ENCODE measurements at places on chromosomes 3 and 15.

- no peak for DNase-seq
Measured at GRCh38 chr3:38623539-38623938, 25.9 kb downstream of the SCN5A start.

DNA sequence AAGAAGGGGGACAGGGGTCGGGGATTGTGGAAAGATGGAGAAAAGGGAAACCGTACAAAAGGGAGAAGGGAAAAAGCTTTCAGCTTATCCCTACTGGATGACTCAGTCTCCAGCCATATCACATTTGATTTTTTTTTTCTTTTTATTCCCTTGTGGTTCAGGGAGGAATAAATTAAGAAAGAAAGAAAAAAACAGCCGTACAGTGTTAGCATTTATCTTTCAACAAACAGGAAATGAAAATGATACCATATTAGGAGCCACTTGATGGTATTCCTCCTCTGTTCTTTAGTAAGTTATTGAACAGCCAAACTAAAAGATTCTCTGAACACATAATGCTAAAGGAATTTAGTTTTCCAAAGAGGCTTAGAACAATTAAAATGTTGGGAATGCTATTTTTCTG, 594.4 kb downstream of the FOXP1 start:
- no peak for DNase-seq

DNA sequence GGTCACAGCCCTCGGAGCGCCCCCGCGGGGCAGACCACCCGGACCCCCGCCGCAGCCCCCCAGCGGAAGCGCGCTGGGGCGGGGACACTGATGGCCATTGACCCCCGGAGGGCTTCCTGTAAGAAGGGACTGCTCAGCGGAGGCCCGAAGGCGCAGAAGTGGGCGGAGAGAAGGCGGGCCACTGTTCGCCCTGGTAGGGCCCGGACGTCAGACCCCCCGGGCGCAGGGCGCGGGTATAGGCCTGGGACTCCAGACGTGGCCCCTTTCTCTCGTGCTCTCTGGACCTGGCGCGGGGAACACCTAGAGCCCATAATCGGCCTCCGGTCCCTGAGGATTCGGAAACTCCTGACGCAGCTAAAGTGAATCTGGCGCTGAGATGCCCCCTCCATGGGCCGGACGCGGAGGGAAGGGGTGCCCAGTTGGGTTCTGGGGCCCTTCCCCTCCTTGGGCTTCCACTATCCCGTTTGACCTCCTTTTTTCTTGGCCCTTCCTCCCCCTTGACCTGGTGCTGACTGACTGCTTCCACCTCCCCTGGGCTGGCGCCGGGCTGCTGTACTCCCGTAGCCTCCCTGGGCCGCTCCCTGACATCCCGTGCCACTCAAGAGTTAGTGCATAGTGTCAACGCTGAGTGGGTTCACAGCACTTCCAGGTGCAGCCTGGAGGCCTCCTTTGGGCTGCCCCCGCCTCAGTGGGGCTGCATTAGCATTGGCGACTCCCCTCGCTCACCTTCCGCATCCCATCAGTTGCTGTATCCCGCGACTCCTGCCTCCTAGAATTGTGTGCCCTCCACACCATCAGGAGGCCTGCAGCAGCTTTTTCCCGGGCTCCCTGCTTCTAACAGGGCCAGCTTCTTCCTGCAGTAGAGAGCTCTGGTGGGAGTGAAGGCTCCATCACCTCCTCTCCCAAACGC, 694 bp downstream of the ABTB1 start:
- DNase-seq: peak; percentile 32

GRCh38 chr15:68498076-68498475, 66.1 kb upstream of the ITGA11 start:
- no peak for DNase-seq

DNA sequence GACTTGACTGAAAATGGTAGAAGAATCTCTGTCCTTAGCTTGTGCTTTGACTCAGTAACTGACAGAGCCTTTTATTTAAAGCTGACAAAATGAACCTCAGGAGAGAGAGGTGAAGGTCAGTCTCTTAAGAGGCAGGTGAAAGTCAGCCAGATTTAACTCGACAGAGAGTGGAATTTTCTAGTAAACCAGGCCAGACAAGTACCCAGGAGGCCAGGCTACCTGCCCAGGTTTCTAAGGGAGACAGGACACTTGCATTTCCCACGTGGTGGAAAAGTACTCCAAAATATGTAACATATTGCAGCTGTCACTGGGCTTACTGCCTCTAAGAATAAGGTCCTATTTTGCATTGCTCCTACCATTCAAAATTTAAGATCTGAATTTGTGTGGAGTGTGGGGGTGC, 167.9 kb downstream of the FMN1 start:
- no peak for DNase-seq

- no peak for DNase-seq
Measured at GRCh38 chr3:76889911-76890310, 150.0 kb upstream of the ROBO2 start.

DNA sequence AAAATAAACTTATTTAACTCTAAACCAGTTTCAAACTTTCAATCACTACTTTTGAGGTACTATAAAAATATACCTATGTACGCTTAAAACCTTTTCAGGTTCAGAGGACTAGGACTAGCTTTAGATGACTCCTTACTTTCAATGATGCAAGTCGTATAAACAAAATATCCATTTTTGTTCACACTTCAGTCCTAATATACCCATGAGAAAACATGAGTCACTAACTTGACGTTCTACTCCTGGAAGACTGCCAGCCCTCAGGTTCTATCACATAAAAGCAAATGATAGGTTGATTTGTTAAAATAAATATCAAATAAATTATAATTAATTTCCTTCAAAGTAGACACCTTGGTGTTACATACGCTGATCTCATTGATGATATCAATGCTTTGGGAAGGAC, 10.6 kb upstream of the P3H2 start:
- no peak for DNase-seq

GRCh38 chr3:159866201-159866746, 122.4 kb upstream of the IL12A start:
- no peak for DNase-seq

DNA sequence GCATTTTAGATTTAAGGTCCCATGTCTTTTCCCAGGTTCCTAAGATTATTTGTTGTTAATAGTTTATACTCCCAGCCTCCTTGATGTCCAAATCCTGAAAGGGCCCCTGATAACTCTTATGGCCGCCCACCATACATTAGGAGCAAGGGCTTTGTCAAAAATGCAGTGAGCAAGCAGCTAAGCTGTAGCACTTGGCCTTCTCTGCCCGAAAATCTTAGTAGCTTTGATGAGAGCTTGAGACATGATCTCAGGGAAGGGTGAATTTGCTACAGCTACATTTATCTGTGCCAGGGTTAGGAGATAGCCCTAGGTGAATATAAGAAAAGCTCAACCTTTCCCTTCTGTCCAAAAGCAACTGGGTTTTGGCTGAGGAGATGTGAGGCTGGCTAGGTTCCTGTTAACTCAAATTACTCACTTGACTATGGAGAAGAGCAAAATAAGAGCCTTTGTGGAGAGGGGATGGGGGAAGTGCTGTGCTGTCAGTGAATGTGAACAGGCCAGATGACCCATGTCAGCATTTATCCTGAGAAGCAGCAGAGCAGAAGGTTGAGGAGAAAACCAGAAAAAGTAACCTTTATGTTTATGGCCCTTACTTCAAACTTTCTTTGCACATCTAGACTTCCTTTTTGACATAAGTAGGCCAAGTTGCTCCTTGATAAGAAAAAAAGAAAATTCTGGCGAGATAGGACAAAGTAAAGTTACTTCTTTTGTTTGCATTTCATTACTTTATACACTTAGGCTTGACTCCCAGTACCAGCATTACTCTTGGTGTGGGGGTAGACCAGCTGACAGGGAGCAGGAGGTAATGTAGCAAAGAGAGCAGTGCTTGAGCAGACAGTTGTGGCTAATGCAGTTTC, 21.1 kb downstream of the MAPK6 start:
- DNase-seq: no peak

- DNase-seq: no peak
Measured at GRCh38 chr3:6204891-6205290, 656.0 kb upstream of the GRM7 start.

GRCh38 chr3:34056181-34056910, 257.9 kb downstream of the PDCD6IP start:
- DNase-seq: no peak

DNA sequence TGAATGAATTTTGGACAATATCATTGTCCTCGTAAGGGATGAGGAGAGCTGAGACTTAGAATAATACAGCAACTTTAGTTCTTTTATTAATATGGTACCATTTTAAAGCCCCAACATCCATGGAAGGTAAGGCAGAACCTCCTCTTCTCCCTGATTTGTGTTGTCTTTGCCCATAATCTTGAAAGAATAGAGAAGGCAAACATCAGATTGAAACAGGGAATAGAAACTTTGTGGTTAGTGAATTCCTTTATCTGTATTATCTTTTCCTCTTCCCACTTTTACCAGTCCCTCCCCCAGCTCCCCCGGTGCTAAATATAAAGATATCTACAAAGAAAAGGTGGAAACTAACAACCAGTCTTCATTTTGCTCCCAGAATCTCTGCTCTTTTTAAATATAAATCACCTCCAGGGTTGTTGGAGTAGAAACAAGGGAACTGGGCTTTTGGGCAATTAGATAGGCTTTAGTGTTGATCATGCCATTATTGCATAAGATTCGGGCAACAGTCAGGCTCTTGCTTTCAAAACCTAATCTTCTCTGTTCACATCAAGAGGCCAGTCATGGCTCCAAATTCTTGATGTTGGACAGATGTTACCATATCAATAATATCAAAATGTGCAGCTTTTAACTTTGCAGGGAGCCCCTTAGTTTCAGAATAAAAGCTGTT, 32.5 kb downstream of the ITPR1 start:
- DNase-seq: no peak

- no peak for DNase-seq
Measured at GRCh38 chr3:188949996-188950395, 221.8 kb upstream of the TPRG1 start.

DNA sequence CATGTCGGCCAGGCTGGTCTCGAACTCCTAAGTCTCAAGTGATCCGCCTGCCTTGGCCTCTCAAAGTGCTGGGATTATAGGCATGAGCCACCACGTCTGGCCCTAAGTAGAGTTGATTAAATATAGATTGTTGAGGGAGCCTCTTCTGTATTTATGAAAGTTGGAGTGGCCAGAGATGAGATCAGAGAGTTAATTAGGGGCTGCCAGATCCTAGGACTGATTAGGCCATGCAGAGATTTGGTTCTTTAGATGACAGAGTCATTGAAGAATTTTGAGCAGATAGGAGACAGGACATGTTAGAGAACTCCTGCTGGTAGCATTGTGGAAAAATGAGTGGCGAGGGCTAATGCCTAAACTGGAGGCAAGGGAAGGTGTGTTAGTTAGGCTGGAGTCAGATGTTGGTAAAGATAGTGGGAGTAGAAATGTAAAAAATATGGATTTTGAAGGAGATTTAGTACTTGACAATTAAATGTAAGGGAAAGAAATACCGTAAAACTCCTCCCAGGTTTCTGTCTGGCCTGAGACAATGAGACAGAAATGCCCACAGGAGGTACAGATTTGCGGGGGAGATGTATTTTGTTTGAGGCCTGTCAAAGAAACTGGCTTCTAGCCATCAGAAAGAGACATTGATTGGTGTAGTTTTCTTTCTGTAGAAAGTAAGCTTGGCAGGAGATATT, 23.4 kb downstream of the SACM1L start:
- no peak for DNase-seq

- DNase-seq: no peak
Measured at GRCh38 chr15:67024314-67024997, 40.9 kb upstream of the SMAD3 start.

GRCh38 chr3:43872301-43872700, 181.6 kb downstream of the ABHD5 start:
- DNase-seq: no peak

- DNase-seq: no peak
Measured at GRCh38 chr15:44094781-44095180, 100.3 kb downstream of the FRMD5 start.

GRCh38 chr3:189270248-189270832, 98.6 kb downstream of the TPRG1 start:
- DNase-seq: no peak

DNA sequence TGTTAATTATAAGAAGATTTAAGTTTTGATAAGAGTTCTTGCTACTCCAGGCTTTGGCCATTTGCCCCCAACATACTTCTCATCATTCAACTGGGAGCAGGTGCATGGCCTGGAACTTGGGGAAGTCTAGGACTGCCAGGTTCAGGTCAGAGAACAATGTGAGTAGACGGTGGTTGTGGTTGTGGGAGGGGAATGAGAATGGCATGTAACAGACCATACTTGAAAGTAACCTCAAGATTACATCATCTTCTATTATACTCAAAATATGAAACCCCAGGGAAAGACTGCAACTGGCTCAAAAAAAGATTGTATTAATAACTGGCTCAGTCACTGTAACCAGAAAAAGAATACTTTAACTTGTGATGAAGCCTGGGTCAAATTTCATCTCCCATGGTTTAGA, 364.9 kb upstream of the DPPA4 start:
- DNase-seq: no peak

DNA sequence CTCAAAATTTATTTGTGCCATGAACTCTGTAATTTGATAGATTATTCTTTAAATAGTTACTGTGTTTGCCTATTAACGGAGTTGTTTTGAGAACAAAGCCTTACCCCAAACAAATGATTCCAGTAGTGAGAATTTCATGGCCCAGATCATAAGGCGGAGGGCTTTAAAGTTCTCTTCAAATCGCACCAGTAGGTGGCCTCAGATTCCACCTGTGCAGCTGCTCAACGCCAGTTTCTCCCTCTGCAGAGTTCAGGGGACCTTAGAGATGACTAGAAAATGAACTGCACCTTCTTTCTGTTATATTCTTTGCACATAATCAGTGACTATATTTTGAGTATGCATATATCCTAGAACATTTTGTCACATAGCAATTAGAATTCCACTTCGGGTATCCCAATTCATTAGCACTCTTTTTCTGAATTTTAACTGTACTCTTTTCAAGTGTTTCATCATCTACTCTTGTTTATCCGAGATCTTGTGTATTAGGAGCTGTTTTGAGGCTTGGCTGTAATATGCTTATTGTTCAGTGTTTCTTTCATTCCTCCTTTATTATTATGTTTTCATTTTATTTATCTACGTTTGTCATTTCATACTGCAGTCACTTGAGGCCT, 232.6 kb upstream of the CHRM5 start:
- DNase-seq: no peak

GRCh38 chr3:43793648-43794372, 103.1 kb downstream of the ABHD5 start:
- DNase-seq: no peak

GRCh38 chr3:11434563-11435096, 162.4 kb downstream of the ATG7 start:
- no peak for DNase-seq

- no peak for DNase-seq
Measured at GRCh38 chr15:35491999-35492398, 54.0 kb downstream of the DPH6 start.

GRCh38 chr3:23086331-23086730, 116.8 kb upstream of the UBE2E2 start:
- no peak for DNase-seq

GRCh38 chr3:18216996-18217395, 208.1 kb downstream of the SATB1 start:
- DNase-seq: no peak

GRCh38 chr3:28218071-28218916, 23.1 kb upstream of the CMC1 start:
- no peak for DNase-seq

DNA sequence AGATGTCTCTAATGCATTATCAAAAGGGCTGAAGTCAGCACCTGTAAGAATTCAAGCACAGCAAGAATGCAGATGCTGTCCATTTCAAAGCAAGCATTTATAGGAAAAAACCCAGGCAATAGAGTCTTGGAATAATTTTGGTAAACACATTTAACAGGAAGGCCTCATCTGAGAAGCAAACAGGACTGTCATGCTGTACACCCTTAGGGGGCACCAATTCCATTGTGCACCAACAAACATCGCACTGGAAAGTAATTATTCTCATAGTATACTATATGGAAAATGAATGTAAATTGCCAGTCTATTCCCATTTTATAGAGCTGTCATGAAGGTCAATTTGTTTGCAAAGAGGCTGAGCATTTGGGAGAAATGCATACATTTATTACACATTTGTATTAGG, 247.3 kb upstream of the SUCLG2 start:
- DNase-seq: no peak

Data from activated naive CD4-positive, alpha-beta T cell (primary cell).